ENCODE measurements at places on chromosomes 2 and 18.

GRCh38 chr2:20541294-20541640 is 94.4 kb downstream of the RHOB start:
- DNase-seq: no peak

DNA sequence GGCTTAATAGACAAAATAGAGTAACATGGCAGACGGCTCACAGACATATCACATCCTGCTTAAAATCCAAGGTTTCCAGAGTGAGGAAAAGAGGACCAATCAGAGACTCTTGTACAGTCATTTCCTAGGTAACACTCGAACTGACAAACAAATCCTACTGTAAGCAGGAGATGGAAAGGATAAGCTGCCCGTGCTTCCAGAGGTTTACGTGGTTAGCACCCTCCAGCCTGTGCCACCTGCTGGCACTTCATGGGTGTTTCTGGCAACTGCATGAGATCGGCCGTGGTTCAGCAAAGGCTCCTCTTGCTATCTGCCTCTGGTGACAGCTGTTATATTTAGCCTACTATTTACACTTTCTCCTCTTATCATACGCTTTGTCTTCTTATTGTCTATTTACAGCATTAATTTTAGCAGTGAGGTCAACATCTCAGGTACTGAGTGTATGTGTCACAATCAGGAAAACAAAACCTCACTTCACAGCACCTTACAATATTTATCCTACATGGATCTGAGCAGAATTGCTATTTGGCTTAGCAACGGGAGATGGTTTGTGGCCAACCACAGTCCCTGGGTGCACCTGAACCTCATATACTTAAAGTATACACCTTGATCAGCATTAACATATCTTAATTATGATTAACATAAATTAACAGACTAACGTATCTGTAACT is 226.9 kb downstream of the TMEM163 start:
- no peak for DNase-seq

GRCh38 chr2:98277162-98277859 is 68.9 kb upstream of the CNGA3 start:
- DNase-seq: no peak

DNA sequence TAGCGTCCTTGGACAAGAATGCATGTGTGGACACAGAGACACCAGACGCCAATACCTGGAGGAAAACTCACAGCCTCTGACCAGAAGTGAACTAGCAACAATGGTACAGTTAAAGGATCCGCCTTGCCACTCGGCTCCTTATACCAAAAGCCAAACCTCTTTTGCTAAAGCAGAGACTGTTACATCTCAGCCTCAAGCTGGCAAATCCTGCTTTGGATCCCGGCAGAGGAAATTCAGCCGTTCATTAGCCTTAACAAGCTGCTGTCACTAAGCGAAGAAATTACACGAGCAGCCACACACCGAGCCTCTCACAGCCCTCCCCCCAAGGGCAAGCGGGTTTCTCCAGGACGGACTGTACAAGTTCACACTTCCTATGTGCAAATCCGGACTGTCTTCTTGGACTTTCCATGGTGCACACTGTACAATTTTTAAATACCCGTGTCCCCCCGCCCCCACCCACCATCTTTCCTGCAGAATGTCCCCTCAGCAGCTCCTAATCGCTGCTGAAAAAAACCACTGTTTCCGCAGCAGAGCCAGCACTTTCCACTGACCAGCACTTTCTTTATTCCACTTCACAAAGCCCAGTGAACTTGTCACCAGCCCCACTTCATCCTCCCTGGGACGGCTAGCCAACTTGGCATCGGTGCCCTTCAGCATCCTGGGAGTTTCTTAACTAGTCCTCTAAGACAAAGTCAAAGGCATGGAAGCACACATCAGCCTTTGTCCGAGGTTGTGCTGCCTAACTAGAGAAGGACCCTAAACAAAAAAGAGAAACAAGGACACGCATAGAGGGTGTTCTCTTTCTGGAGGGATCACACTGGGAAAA is 1.5 kb downstream of the KLF7 start:
- no peak for DNase-seq

DNA sequence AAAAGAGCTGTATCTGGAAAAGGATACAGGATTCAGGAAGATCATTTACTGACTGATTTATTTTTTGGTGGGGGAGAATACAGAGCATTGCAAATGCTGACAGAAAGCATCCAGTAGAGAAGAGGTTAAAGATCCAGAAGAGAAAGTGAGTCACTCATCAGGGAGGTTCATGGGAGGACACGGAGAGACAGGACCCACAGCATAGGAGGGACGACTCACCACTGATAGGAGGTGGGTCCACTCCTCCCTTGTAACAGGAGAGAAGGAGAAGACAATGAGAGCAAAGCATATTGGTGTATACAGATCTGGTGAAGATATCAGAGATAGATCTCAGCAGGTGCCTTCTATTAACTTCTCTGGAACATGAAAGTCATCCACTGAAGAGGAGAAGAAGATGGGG is 142.4 kb upstream of the AQP4 start:
- DNase-seq: no peak

DNA sequence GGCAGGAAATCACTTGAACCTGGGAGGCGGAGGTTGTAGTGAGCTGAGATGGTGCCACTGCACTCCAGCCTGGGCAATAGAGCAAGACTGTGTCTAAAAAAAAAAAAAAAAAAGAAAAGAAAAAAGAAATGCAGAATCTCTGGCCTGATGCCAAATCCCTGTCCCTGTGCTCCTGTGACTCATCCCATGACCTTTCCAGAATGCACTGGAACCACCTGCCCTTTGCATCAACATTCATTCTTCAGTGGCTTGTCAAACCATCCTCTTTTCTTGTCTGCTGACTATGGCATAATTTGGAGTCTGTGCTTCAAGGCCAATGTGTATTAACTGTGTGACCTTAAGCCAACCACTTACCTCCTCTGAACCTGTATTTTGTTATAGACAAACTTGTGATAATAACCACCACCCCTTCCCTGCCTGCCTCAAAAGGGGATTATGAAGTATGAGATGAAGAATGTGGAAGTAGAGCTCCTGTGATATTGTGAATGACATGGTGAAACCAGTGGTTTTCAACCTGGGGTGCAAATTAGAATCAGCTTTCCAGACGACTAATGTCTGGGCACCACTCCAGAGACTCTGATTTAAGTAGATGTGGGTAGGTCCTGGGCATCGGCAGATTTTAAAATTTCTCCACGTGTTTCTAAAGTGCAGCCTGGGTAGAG is 189.3 kb downstream of the CLIP4 start:
- DNase-seq: no peak

DNA sequence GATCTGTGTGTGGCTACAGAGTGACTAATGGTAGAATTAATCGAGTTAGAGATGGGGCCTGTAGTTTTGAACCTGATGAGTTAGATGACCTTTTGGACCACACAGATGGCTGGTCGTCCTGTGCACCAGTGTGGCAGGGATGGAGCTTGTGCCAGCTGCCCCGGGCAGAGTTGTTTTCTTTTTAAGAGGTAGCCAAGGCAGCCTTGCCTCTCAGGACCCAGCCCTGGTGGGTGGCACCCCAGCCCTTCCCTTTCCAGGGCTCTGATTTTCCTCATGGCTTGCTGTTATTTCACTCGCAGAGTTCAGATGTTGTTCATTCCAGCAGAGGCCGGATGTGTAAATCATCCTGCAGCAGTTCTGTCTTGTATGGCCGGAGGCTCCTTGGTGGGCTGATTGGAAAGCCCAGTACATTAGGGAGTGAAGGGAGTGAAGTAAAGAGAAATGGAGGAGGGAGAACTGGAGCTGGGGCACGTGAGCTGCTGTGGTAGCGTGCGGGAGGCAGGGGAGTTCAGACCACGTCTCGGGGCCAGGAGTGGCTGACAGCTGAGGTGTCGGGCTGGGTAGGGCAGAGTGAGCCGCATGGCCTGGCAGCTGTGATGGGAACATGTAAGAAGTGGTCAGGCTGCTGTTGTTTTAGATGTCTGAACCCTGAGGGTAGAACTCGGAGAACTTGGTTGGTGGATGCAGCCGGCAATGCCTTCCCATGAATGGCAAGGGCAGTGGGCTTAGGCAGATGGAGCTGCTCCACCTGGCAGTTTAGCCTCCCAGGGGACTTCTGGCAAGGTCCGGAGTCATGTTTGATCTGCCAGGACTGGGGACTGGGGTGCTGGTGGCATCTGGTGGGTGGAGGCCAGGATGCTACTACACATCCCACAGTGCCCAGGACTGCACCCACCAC is 28.8 kb downstream of the ASAP2 start:
- no peak for DNase-seq

GRCh38 chr18:6509832-6510231 is 95.1 kb upstream of the L3MBTL4 start:
- DNase-seq: no peak

- no peak for DNase-seq
Measured at GRCh38 chr2:16791496-16791895, 125.9 kb upstream of the CYRIA start.

DNA sequence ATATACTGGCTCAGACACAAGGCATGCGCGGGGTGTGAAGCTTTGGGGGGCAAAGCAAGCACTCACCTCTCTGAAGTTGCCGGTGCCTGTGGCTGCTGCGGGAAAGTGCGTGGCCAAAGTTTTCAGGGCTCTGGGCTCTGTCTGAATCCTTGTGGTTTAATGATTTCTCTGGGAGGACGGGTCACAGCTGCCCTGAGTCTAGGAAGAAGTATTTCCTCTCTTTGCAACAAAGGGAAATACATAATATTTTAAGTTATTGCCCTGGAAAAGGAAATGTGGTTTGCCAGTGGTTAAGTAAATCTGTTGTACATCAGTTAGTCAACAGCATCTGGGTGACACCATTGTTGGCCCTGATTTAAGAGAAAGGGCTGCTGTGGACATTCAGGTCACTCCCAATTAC is 56.7 kb upstream of the ZDBF2 start:
- peak; percentile 34 for DNase-seq

- no peak for DNase-seq
Measured at GRCh38 chr2:239919774-239920692, 105.1 kb downstream of the NDUFA10 start.

- no peak for DNase-seq
Measured at GRCh38 chr2:219496825-219497494, 1.7 kb upstream of the GMPPA start.

GRCh38 chr2:187360286-187360685 is 87.8 kb downstream of the CALCRL start:
- DNase-seq: no peak

- DNase-seq: no peak
Measured at GRCh38 chr2:178238154-178238521, 43.8 kb downstream of the OSBPL6 start.

GRCh38 chr2:60353406-60353800 is 200.1 kb downstream of the BCL11A start:
- DNase-seq: no peak

DNA sequence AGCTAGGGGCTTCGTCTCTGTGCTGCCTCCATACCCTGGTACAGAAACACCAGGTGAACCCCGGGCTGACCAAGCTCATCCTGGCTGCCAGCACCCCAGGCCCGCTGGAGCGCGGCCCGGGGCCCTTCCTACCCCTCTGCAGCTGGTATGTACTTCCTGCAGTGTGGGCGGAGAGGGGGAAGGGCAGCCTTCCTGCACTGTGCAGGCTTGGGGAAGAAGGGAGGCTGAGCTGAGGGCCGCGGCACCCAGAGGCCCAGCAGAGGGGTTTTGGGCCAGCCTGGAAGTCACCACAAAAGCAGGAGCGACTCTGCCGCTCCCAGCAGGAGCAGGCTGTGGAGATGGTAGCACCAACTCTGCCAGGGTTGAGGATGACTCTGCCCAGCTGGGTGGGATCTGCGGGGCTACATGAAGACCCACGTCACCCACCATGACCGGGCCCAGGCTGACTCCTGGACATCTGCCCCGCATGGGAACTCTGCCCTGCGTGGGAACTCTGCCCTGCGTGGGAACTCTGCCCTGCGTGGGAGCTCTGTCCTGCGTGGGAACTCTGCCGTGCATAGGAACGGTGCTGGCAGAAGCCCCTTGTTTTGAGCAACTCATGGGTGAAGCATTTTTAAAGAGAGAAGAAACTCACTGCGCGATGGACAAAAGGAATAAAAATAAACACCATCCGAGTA is 273.3 kb downstream of the NDUFA10 start:
- DNase-seq: no peak

DNA sequence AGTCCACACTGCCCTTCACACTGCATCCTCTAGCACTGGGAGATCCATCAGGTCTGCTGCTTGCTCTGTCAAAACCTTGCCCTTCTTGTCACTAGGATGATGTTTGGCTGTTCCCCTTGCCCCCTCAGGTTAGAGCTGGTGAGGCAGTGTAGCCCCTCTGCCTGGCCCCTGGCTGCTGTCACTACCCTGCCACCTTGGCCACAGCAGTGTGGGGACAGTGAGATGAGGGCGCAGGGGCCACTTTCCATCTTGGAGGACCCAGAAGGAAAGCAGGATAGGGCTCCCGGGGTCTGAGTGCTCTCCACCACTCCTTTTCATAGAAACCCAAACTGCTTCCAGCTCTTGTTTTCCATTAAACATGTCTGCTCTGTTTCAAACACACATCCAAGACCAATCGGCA is 19.9 kb downstream of the THSD7B start:
- DNase-seq: no peak

DNA sequence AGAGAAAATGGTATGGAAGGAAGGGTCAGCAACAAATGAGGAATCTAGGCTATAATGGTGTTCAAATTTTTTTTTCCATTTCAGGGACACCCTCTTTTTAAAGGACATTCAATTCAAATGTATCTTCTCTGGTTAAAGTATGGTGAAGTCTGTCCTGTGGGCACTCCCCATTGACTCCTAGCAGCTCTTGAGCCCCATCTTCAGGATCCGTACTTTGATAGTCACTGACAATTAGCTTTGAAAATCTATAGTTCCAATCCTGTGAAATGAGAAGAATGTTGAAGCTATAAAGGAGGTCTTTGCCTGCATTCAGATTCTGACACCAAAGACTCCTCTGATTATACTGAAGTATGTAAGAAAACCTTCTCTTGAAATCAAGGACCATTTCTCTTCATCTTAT is 43.3 kb downstream of the KCNH7 start:
- DNase-seq: no peak

GRCh38 chr2:198657512-198658121 is 800.1 kb downstream of the SATB2 start:
- DNase-seq: no peak

- DNase-seq: no peak
Measured at GRCh38 chr2:69926849-69927515, 12.1 kb downstream of the MXD1 start.

DNA sequence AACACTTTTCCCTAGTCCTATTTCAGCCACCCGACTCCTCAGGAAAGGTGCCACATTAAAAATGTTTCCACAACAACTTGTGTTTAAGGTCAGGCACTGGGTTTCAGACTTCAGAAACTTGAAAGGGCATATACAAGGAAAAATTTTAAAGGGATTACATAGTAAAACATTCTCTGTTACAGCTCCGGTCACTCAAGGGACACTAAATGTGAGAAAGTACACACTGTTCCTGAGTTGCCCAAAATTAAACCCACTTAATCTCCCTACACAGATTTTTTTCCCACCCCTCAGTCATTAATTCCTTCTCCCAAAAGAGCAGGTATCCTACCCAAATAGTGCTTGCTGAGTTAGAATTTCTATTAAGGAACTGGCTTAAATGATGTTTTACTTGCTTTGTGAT is 14.2 kb downstream of the STK39 start:
- DNase-seq: no peak

DNA sequence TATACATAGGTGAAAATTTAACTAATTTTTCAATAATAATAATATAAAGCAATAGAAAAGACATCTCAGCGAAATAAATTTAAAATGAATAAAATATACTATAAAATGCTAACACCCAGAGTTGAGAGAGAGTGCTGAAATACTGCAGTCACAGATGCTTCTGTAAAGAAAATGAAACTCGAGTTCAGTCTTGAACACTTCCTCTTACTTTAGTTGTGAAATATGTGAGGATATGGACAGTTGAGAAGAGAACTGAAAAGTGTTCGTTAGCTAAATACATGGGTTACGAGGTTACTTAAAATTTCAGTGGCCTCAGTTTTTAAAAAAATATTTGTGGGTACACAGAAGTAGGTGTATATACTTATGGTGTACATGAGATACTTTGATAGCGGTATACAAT is 106.8 kb downstream of the DNAH7 start:
- no peak for DNase-seq
